ENCODE measurements at places on chromosomes 11 and 22.
A peak's percentile ranks its signal among the peaks of the same experiment; 100 is the strongest.

GRCh38 chr22:48832592-48832991 lies 995.1 kb downstream of the BRD1 start:
- DNase-seq, result no peak

- DNase-seq, result no peak
Observed at GRCh38 chr11:115677190-115677589, 173.0 kb upstream of the CADM1 start.

DNA sequence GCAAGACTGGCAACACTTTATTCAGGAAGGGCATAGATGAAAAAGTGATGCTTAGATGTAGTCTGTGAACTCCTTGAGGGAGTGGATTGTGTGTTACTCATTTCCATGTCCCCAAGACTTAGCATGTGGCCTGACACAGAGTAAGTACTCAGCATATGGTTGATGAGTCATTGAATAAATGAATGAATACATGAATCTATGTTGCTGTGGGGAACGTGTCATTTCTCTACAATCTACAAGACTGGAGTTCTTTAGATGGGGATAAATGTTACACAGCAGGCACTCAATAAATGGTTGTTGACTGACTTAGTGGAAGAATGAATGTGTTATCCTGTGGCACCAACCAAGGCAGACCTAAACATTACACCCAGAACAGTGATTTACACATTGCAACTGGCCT lies 17.9 kb downstream of the BPIFC start:
- DNase-seq, result no peak

DNA sequence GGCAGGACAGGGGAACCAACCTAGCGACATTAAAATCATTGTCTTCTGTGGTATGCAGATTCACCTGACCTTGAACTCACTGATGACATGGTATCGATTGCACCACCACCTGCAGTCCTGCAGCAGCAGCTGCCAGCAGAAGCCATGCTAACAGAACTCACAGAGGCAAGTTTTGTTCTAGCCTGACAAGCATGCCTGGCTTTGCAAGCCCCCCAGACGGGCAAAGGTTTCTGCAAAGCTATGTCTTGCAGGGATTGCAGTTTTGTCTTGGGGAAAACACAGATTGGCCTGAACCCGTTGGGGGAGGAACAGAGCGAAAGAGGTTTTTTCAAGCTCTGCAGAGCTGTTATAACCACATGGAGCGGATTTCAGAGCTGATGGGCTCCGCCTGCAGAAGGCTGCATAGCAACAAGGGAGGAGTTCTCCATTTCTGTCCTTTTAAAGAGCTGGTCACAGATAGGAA lies 221.0 kb downstream of the HIPK3 start:
- no peak for DNase-seq

GRCh38 chr22:43627485-43628213 lies 184.5 kb downstream of the EFCAB6 start:
- DNase-seq, result no peak

GRCh38 chr11:111209543-111210355 lies 35.8 kb upstream of the POU2AF2 start:
- no peak for DNase-seq

GRCh38 chr22:26417406-26417805 lies 11.7 kb upstream of the ASPHD2 start:
- no peak for DNase-seq

DNA sequence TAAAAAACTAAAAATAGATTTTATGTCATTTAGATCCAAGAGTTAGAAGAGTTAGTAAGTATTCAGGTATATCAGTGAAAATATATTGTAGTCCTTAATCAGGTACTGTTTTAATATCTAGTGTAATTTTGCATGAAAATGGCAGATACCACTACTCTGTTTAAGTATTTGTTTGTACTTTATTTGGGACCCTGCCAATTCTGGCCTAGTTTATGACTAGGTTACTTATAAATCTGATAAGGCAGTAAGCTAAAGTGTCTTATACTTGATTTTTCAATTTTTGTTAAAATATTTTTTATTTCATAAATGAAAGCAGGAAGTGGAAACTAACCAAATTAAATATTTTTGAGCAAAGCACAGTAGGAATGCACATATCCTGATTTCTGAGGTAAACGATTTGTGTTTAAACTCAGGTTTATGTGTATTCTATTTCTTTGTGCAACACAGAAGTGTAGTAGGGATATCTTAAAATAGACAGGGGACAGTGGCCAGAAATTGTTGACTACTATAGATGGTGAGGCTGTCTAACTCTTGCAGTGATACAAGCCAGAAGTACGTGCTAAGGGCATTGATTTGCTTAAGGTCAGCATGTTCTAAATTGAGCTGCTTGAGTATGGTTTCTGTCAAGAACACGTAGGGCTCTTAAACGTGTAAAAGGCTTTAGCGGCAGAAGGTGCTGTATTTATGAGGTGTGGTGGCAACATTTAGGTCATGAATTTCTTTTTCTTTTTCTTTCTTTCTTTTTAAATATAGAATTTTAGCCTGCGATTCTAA lies 34.0 kb downstream of the HIPK3 start:
- DNase-seq, result no peak

DNA sequence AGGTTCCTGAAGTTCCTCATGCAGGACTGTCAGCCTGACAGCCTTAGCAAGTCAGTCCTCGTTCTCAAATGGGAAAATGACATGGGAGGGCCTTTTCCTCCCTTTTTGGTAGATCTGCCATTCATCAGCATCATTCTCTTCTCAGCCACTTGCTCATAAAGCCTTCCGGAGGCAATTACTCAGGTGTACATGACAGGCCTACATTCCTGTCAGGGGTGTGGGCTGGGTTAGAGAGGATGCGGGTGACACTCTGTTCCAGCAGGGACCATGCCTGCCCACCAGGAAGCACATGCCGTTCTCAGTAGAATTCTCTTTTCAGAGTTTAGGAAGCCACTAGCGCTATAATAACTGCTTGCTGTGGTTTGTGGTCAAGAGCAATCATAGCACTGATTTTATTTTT lies 24.2 kb upstream of the ANKK1 start:
- no peak for DNase-seq

DNA sequence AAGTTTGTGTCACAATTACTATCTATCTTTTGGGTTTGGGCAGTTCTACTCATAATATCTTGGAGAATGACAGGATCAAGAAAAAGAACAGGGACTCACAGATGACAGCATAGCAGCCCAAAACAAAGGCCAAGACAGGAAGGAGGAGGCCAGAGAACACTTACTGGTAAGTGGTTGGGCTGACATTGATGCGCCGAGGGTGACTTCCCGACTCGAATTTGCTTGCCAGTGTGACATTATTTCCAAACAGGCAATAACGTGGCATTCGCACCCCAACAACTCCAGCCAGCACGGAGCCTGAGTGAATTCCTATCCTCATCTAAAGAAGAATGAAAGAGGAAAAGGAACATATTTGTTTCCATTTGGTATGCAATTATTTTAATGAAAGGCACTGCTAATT lies 309.9 kb downstream of the GUCY1A2 start:
- no peak for DNase-seq

GRCh38 chr22:32880893-32881596 lies 79.5 kb downstream of the TIMP3 start:
- DNase-seq, result peak; percentile 77

- DNase-seq, result no peak
Observed at GRCh38 chr11:32659672-32660071, 76.0 kb downstream of the EIF3M start.

GRCh38 chr11:48022445-48022844 lies 42.1 kb downstream of the PTPRJ start:
- DNase-seq, result no peak

GRCh38 chr11:103652013-103652412 lies 384.4 kb upstream of the DDI1 start:
- DNase-seq, result no peak

DNA sequence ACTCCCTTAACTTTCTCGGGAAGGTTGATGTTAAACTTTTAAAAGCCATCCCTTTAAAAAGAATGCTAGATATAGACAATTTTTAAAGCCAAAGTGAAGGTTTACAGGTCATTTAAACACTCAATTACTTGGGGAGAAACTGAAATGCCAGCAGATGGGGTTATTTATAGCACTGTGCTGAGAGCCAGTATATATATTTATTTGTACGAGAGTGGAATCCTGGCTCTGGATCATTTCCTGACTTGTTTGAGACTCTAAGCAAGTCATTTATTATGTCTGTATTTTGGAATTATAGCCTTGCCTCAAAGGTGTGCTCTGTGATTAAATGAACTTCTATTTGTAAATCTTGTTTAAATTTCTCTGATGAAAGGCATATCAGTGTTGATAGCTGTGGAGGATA lies 6.8 kb upstream of the ZBED5 start:
- DNase-seq, result no peak

GRCh38 chr11:3614742-3615171 lies 27.0 kb downstream of the ART5 start:
- DNase-seq, result no peak

DNA sequence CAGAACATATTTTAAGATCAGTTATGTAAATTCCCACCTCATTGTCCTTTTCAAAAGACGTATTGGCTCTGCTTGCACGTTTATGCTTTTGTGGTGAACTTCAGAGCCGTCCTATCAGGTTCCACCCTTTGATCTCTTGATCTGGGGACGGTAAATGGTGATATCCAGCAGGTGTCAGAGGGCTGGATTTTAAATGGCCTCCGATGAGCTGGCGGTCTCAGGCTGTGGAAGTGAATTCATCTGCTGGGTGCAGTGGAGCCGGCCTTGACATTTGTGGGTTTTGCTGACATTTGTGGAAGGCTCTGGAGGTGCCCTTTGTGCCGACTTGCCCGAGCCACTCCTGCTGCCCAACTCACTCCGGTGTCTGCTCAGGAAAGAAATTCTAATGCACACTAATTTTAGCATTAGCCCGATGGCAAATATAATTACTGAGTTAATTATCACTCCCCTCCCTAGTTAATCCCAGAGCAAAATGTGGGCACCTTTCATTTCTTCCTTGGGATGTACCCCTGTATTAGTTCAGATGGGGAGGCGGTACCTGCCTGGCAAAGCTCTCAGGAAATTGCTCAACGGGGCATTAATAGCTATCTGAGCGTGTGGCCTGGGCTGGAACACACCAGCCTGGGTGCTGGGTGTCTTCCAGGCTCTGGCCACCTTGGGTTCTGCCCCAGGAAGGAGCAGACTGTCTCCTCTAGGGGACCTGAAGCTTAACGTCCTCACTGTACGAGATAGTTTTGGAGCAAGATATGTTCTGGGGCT lies 9.1 kb downstream of the LRP5 start:
- DNase-seq, result no peak

GRCh38 chr11:28269586-28269985 lies 161.4 kb downstream of the METTL15 start:
- DNase-seq, result no peak

DNA sequence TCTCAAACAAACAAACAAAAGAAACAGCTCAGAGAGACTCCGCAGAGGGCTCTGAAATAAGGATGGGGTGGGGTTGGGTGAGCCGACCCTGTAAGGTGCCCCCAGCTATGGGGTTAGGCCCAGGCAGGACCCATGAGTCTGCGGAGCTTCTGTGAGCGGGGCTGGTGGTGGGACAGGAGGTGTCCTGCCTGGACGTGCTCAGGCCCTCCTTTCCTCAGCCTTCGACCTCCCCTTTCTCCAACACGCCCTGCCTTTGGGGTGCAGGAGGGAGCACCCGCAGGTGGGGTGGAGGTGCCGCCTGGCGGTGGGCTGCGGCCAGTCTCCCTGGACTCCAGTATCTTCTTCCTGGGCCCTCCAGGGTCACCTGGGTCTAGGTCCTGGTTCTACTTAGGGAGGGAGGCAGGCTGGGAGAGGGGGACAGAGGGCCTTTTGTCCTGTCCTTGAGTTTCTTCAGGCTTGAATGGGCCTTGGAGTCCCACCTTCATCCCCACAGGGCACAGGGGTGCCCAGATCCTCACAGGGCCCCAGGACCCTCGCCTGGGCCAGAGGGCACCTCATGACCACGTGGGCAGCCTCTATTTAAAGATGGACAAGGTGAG lies 12.3 kb downstream of the PRR33 start:
- no peak for DNase-seq

- no peak for DNase-seq
Observed at GRCh38 chr22:24937114-24937513, 9.4 kb downstream of the LHFPL7 start.

- no peak for DNase-seq
Observed at GRCh38 chr22:37095113-37095512, 14.4 kb downstream of the TMPRSS6 start.

- no peak for DNase-seq
Observed at GRCh38 chr22:26561756-26562417, 28.0 kb downstream of the TPST2 start.

- no peak for DNase-seq
Observed at GRCh38 chr22:32916025-32916424, 114.5 kb downstream of the TIMP3 start.

- no peak for DNase-seq
Observed at GRCh38 chr22:24986816-24987215, 34.3 kb downstream of the KIAA1671 start.

DNA sequence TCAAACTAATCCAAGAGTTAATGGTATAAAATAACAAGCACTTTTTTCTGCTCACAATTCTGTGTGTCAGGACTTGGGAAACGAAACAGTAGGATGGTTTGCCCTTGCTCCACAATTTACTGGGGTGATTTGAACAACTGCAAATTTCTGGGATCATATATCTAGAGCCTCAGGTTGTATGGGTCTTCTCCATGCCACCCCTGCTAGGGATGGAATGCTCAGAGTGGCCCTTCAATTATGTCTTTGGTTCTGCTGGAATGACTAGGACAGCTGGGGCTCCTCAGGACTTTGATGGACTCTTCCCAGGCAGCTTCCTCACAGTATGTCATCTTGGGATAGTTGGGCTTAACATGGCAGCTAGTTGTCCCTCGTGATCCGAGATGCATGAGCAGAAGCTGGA lies 223.0 kb upstream of the ANO5 start:
- DNase-seq, result no peak

DNA sequence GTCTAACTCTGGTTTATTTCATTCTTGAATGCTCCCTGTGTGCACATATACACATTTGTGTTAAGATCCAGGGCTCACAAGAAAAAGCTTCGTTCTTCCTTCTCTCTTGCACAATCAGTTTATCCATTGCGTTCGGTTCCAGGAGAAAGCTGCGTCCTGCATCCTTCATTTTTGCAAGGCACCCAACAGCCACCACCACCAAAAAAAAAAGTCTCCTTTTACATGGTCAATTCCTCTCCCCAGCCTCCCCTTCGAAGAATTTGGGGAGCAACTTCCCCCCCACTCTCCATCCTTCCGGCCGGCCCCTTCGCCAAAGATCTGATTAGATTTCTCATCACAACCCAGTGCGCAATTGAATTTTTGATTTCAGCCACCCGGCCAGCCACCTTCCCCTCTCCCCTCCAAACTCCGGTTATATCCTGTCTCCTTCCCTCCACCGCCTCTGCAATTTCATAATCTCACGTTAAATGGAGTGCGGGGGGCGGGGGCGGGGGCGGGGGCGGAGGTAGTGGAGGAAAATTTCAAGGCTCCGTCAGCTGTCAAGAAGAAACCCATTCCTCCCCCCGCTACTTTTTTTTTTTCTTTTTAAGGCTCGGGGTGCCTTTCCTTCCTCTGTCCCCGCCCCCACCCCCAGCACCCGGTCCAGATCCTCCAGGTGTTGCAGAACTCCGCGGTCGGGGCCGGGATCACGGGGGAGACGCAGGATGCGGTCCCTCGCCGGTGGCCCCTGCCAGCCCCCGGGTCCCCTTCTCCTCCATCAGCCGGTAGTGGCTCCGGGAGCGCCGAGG lies 1166.5 kb downstream of the LRRC4C start:
- DNase-seq, result no peak

- DNase-seq, result no peak
Observed at GRCh38 chr11:19935507-19935906, 222.9 kb downstream of the NAV2 start.
